ENCODE measurements at places on chromosomes 3 and 15. TPM values are rescaled to one million over a fixed set of nuclear protein-coding genes. Genes with fewer than 3 reads are reported as not detected.

GRCh38 chr3:52061121-52061910 lies 4.9 kb upstream of the DUSP7 start:
- DNase-seq: no peak

- DNase-seq: no peak
Observed at GRCh38 chr15:90291679-90292356, 26.3 kb downstream of the NGRN start.

- peak; percentile 43 for DNase-seq
Observed at GRCh38 chr3:115912372-115912771, 289.1 kb downstream of the GAP43 start.

The GASK1A gene
- total RNA-seq: 0.78 TPM

The SI gene
- total RNA-seq: not detected

All from cardiac muscle cell (in vitro differentiated cells and primary cell).